ENCODE measurements at places on chromosomes 16 and 17.
A peak's percentile ranks its signal among the peaks of the same experiment; 100 is the strongest.

- DNase-seq = no peak
These were observed 16.1 kb upstream of the GFAP start for GRCh38 chr17:44931376-44931775.

DNA sequence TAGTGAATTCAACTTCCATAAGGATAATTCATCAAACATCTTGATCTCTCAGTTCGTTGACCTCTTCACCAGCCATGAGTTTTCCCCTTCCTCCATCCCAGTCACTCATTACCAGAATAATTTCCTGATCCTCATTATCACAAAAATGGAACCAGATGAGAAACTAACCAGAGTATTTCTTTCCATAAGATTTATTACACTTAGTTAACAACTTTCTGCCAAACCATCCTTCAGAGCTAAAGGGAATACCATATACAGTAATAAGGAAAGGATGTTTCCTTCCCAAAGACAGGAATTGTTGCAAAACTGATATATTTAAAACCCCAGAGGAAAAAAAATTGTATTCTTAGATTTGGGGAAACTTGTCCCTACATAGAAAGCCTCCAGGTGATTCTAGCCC, 8.6 kb downstream of the KRTAP29-1 start:
- DNase-seq = no peak

- no peak for DNase-seq
These were observed 16.3 kb downstream of the ENPP7 start for GRCh38 chr17:79746889-79747507.

DNA sequence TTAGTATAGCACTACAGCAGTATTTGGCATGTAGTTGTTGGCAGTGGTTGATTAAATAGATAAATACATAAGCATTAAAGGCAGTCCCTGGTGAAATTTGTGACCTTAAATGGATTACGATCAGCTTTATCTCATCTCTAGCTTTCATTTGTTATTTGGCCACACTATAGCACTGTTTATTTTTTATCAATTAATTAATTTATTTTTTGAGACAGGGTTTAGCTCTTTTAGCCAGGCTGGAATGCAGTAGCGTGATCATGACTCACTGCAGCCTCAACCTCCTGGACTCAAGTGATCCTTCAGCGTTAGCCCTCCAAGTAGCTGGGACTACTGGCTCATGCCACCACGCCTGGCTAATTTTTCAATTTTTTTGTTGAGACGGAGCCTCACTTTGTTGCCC, 18.7 kb upstream of the ARHGAP17 start:
- no peak for DNase-seq

DNA sequence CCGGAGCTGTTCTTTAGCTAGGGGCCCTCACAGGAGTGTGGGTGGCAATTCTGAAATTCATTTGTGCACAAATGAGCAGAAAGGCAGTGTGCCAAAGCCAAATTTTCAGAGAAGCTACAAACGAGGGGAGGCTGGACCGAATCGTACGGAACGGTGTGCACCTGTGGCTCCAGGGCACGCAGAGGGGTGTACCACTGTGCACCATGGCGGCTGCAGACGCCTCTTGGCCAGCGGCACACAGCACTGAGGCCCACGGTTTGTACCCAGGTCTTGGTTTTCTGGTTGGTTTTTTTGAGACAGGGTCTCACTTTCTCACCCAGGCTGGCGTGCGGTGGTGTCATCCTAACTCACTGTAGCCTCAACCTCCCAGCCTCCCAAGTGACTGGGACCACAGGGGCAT, 14.9 kb downstream of the CHMP1A start:
- no peak for DNase-seq

DNA sequence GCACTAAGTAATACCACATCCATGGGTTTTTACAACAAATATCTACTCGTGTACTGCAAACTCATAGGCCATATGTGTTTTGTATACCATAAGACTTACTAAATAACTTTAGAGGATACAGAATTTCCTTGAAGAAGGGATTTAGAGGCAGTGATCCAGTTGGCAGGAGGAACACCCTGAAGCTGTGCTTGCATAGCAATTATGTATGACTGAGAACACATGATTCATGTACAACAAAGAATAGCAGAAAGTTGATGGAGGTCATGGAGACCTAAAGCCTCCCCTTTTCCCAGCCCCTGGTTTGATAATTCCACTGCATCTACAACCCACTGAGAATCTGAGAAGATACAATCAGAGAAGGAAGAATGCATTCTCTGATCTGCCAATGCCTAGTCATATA, 83.8 kb upstream of the PMFBP1 start:
- no peak for DNase-seq

- DNase-seq = no peak
These were observed 3.5 kb downstream of the RSAD1 start for GRCh38 chr17:50482110-50482509.

- DNase-seq = peak; percentile 90
These were observed 8.8 kb downstream of the RSAD1 start for GRCh38 chr17:50487213-50488096.

DNA sequence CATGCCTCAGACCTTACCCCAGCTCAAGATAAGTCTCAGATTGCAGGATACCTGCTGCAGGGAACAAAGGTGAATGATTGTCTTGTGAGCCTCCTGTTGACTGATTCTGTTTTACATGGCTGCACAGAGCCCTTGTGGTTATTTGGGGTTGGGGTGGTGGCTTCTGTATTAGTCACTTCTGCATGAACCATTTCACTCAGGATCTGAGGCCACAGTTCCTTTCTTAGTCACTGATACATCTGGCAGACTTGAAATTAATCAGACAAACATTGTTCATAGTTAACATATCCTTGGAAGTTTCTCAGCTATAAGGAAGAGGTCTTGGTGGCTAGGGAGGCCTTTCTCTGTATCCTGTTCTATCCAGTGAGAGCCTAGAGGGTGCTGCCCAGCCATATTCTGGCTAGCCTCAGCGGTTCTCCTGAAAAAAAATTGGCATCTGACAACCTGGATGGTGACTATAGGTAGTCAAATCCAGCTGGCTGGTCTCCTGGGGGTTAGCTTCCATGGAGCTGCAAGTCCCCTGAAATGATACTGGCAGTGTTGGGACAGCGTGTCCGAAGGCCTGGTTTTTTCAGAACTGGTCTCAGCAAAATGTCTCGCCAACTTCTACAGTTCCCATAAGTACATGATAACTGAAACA, 8.4 kb upstream of the PLK1 start:
- DNase-seq = peak; percentile 20

Measured in MCF 10A (cell line).